ENCODE measurements at places on chromosomes 7 and 10. TPM values are rescaled to one million over a fixed set of nuclear protein-coding genes. Genes with fewer than 3 reads are reported as not detected.

FAM24B gene
- 2.4 TPM for total RNA-seq

GRM8 gene
- total RNA-seq: 0.38 TPM

TEX47 gene
- not detected for total RNA-seq

BLOC1S2 gene
- total RNA-seq: 34.4 TPM

CRHR2 gene
- 0.77 TPM for total RNA-seq

CCDC201 gene
- total RNA-seq: not detected

LIPK gene
- not detected for total RNA-seq

TUBAL3 gene
- total RNA-seq: 0.15 TPM

NODAL gene
- total RNA-seq: not detected

C10orf90 gene
- total RNA-seq: not detected

BICC1 gene
- 21.6 TPM for total RNA-seq

MTERF1 gene
- 9.3 TPM for total RNA-seq

SLK gene
- 71.5 TPM for total RNA-seq

FAM25A gene
- total RNA-seq: not detected

ATRNL1 gene
- 91.0 TPM for total RNA-seq

SYCE1 gene
- 2.4 TPM for total RNA-seq

BAG3 gene
- total RNA-seq: 31.9 TPM

HACD1 gene
- total RNA-seq: 7.5 TPM

HYAL4 gene
- total RNA-seq: not detected

NUP205 gene
- total RNA-seq: 44.2 TPM

ITPRID1 gene
- total RNA-seq: not detected

GIMAP8 gene
- total RNA-seq: 5.5 TPM

ANKRD26 gene
- 12.1 TPM for total RNA-seq

GSTO2 gene
- total RNA-seq: 6.5 TPM

POM121L12 gene
- total RNA-seq: not detected

REEP3 gene
- total RNA-seq: 30.5 TPM

PLAC9 gene
- 10.4 TPM for total RNA-seq

STEAP4 gene
- 1.4 TPM for total RNA-seq

MACC1 gene
- total RNA-seq: not detected

SLC16A12 gene
- 4.3 TPM for total RNA-seq

PNLIPRP3 gene
- total RNA-seq: not detected

BRI3 gene
- total RNA-seq: 44.0 TPM

PLA2G12B gene
- not detected for total RNA-seq

ABCB4 gene
- 2.1 TPM for total RNA-seq

H2BK1 gene
- 1.0 TPM for total RNA-seq

C10orf67 gene
- total RNA-seq: 0.35 TPM

SUPV3L1 gene
- 31.1 TPM for total RNA-seq

FAM25G gene
- total RNA-seq: not detected

HEPACAM2 gene
- not detected for total RNA-seq

MEOX2 gene
- 1.3 TPM for total RNA-seq

ITGA8 gene
- total RNA-seq: 10.9 TPM

ORC5 gene
- total RNA-seq: 20.0 TPM

CACNB2 gene
- 23.8 TPM for total RNA-seq

SPACDR gene
- total RNA-seq: 0.45 TPM

UNCX gene
- not detected for total RNA-seq

CHRM2 gene
- total RNA-seq: not detected

LDB3 gene
- total RNA-seq: 1.7 TPM

TMEM236 gene
- 0.20 TPM for total RNA-seq

CYP2C18 gene
- 0.08 TPM for total RNA-seq

UTF1 gene
- 9.3 TPM for total RNA-seq

PRF1 gene
- total RNA-seq: 1.1 TPM

HOXA10 gene
- 1.4 TPM for total RNA-seq
